Endothelial cell (in vitro differentiated cells): ENCODE measurements at places on chromosomes 7 and 10.

DNA sequence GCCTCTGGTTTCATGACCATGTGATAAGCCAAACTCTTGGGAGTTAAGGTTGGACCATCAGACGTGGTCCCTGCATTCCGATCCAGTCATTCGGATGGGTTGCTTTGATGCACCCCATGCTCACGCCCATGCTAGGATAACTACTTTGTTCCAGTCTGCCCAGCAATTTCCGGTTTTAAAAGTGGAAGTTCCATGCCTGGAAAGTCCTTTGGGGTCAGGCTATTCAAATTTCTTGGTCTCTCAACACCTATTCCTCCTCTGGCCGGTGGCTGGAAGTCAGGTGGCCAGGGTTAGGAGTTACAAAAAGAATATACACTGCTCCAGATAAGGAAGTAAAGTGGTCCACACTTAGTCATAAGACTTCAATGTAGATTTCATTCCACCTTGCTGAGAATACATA is 37.7 kb upstream of the HABP2 start:
- DNase-seq = no peak

GRCh38 chr7:91843831-91844230 is 36.7 kb downstream of the MTERF1 start:
- no peak for DNase-seq

- no peak for DNase-seq
Measured at GRCh38 chr7:90621747-90622140, 25.6 kb downstream of the CDK14 start.

DNA sequence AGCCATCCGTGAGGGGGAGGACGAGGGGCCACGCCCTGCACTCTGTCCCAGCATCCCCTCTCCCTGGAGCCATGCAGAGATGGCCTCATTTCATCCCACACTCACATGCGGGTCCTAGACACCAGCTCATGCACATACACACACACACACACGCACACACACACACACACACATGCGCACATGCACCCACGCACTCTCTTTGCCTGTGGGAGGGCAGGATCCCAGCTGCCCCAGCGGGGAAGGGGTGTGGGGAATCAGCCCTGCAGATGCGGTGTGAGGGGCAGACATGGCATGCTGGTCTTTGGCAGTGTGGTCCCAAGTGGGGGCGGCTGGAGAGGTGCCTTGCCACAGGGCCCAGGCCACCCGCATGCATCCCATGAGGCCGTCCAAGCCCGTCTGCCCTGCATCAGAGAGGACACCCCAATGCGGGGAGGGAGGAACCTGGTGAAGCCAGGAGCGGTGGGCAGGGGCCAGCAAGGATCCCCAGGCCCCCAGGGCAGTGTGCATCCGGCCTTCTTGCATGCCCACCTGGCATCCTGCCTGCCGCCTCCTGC is 68.1 kb downstream of the LHPP start:
- no peak for DNase-seq

- DNase-seq = no peak
Measured at GRCh38 chr10:11882646-11883375, 59.7 kb downstream of the PROSER2 start.

DNA sequence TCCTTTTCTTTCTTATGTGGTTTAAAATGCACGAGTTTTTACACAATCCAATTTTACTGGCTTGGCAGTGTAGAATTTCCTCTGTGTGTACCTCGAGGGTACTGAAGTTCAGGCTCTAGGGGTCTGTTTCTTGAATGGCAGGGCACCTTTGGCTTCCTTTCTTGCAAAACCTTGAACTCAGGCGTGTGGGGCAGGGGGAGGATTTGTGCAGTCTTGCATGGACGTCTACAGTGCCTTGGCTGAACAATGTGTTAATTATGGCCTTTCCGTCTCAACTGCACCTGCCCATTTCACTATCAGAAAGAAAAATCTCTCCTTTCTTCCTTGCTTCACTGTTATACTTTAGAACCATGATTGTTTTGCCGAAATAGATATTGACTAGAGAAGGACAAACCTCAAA is 570.9 kb downstream of the INHBA start:
- no peak for DNase-seq

- DNase-seq = peak; percentile 31
Measured at GRCh38 chr7:6446838-6447580, 745 bp downstream of the DAGLB start.

DNA sequence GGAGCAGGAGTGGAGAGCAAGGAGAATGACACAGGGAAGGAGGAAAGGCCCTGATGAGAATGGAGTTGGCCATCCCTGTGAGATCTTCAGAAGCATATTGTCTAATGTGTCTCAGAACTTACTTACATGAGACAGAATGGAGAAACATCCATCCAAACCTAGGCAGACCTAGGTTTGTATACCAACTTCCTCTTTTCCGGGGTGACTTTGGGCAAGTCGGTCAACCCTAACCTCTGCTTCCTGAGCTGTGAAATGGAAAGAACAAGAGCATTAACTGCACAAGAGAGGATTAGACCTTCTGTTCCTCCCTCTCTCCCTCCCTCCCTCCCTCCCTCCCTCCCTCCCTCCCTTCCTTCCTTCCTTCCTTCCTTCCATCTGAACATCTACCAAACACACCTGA is 4.5 kb downstream of the GHRHR start:
- DNase-seq = no peak

DNA sequence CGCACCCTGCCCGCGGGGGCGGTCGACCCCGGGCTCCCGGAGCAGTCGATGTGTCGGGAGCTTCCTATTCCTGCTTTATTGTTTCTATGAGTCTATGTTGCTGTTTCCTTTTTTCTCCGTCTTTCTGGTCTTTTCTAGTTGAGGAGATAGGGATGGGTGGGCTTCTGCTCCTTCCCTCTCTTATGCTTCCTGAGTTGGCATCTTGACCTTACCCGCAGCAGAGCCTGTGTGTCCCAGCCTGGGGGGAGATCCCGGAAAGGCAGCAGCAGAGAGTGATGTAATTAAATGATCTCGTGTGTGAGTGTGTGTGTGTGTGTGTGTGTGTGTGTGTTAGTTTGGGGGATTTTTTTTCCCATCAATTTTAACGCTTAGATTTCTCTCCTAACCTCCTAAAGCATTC is 486 bp upstream of the SORCS1 start:
- DNase-seq = no peak

- no peak for DNase-seq
Measured at GRCh38 chr10:4707221-4707620, 118.8 kb upstream of the AKR1E2 start.

DNA sequence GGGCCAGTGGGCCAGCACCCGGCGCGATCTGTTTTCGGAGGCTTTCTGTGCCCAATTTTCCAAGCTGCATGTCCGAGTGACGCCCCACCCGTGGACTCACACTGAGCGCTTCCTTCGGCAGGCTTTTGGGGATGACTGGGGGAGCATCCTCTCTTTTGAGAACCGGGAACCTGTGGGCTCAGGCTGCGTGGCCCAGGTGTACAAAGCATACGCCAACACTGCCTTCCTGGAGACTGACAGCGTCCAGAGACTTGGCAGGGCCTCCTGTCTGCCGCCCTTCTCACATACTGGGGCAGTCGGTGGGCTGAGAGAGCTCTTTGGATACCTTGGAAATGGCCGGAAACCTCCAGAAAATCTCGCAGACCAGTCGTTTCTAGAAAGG is 1.0 kb downstream of the ADCK2 start:
- no peak for DNase-seq

GRCh38 chr7:110209884-110210283 is 881.0 kb upstream of the LRRN3 start:
- no peak for DNase-seq

GRCh38 chr10:129193148-129193547 is 273.9 kb upstream of the MGMT start:
- DNase-seq = no peak
